ENCODE measurements at places on chromosomes 6 and 20.

DNA sequence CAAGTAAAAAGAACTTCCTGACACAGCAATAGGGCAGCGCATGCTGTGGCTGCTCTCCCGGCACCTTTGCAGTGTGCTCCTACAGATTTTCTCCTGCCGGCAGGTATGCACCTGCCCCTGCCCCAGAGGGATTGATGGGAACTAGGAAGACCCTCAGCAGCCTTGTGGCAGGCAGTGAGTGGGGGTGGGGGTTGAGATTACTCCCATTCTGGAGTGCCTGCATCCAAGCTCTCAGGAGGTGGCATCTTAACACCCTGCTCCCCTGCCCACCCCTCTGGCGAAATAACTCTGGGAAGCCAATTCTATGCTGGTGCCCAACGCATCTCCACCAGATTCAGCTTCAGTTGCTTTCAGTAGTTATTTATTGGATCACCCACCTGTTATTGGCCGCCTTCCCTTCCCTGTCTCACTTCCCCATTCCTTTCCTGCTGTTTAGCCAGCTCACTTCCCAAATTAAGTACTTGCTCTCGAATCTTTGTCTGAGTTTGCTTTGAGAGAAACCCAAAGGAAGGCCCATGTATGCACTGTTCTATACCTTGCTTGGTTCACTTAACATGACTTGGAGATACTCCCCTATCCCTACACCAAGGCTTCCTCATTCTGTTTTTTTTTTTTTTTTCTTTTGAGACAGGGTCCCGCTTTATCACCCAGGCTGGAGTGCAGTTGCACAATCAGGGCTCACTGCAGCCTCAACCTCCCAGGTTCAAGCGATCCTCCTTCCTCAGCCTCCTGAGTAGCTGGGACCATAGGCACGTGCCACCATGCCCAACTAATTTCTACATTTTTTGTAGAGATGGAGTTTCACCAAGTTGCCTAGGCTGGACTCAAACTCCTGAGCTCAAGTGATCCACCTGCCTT, 29.3 kb upstream of the SLC23A2 start:
- DNase-seq, result no peak

DNA sequence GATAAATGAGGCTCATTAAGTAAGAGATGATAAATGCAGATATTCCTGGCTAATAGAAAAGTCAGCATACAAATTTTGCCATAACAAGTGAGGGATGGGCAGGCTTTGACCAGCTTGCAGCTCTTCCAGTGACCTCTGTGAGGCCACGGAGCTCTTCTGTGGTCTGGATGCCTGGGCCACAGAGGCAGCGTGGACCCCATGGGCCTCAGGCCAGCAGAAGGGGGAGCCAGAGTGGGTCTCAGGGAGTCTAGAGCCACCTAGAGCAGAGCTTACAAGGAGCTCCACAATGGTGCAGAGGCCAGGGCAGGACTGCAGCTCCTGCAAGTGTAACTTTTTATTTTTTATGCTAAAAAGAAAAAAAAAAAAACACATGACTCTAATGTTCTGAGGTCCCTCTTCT, 165.1 kb downstream of the ARID1B start:
- DNase-seq, result no peak

DNA sequence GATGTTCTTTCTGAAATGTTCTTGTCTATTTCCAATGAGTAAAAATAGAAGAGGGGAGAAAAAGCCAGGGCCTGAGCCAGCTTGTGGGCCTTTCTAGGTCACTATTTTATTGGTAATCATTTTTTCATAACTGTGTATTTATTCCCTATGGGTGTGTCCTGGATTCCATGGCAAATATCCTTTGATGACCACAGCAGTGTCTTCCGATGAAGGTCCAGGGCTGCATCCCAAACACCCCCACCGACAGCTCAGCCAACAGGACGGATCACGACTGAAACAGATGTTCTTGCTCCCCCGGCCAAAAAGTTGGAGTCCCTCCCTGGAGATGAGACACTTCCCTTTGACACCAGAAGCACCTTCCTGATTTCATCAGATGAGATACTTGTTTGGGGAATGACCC, 105.4 kb upstream of the PLEKHG1 start:
- DNase-seq, result no peak

DNA sequence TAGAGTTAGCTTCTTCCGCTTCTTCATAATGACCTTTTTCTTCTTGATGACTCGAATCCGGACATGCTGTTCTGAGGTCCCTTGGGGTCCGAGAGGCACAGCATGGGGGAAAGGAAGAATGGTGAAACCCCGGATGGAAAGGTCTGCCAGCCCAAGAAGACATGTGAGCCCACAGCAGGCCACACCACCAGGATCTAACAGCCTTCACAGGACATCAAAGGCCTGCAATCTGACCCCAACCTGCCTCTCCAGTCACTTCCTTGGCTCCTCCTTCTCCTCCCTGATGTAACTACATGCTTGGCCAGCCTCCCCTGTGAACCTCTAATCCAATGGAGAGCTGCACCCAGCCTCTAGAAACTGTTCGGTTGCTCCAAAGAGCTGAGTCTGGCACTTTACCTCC, 1.6 kb downstream of the CPXM1 start:
- no peak for DNase-seq

GRCh38 chr6:135274561-135275293, 93.6 kb downstream of the MYB start:
- DNase-seq, result no peak

- DNase-seq, result no peak
Measured at GRCh38 chr6:15905488-15906419, 223.1 kb upstream of the MYLIP start.

- DNase-seq, result no peak
Measured at GRCh38 chr6:83071023-83071422, 3.6 kb downstream of the DOP1A start.

DNA sequence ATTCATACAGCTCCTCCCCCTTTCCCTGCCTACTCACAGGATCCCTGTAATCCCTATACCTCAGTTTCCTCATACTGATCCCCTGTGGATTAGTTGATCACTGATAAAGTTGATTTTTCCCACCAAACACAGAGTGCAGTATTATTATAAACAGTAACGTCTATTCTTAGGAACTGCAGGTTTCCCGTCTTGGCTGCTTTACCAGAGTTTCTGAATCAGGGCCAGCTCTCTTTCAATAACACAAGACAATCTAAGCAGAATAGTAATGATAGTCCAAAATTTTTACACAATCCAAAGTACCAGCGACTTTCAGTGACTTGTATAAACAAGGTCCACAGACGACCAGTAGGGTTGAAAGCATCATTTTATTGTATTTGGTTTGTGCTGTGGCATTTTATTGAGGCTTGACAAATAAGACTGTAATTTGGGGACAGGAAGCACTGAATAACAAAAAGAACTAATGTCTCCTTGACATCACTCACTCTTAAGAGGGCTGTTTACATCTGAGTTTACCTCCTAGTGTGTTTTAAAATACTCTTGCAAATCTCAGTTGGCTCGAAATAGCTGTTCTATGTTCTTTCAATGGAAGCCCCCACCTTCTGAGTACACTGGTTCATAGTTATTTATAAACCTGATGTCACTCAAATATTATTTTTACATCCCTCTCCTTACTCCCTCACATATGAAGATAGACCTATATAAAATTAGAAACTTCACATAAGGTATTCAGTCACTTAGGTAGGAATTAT, 6.1 kb upstream of the JARID2 start:
- DNase-seq, result no peak

DNA sequence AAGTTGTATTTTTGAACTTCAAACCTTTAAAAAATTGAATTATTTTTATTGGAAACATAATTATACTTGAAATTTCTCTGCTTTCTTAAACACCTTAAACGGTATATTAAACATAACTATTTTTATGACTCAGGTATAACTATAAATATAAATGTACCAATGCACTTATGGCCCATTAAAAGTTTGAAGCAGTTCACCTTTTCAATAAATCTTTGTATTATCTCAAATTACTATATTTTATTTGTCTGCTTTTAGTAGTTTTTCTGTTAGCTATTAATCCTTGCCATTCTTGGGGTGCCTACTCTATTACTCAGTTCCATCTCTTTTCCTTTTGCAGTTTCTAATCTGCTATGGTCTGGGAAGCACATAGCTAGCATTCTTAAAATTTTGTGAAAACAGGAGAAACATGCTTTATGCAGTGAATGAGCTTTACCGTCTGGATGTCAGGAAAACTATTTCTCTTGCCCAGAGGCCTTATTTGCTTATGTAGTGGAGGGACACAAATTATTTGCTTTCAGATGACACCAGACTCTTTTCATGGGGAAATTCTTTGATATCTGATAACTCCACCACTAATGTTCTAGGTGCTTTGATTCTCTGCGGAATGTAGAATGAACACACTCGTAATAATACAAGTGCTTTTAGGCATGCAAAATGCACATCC, 378.9 kb upstream of the CITED2 start:
- no peak for DNase-seq

- no peak for DNase-seq
Measured at GRCh38 chr20:9202420-9203080, 133.7 kb downstream of the PLCB4 start.

- no peak for DNase-seq
Measured at GRCh38 chr6:70557998-70558397, 8.7 kb upstream of the SDHAF4 start.

GRCh38 chr6:321536-322258, 29.4 kb downstream of the DUSP22 start:
- DNase-seq, result no peak

- DNase-seq, result no peak
Measured at GRCh38 chr6:56370561-56371211, 123.3 kb upstream of the COL21A1 start.

DNA sequence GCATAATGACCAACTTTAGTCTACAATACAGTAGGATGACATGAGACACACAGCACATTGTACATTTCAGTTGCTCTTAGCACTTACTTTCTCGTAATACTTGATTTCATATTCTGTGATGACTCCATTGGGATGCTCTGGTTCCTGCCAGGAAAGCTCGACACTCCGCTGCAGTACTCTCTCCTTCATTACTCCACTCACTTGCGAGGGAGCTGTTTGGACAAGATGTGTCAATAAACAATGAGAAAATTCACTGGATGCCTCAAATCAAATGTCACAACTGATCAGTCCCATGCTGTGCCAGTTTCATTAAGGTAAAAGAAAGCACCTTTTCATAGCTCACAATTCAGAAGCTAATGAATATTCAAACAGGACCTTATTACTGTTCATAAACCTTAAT, 147.1 kb downstream of the EPHA7 start:
- DNase-seq, result no peak

DNA sequence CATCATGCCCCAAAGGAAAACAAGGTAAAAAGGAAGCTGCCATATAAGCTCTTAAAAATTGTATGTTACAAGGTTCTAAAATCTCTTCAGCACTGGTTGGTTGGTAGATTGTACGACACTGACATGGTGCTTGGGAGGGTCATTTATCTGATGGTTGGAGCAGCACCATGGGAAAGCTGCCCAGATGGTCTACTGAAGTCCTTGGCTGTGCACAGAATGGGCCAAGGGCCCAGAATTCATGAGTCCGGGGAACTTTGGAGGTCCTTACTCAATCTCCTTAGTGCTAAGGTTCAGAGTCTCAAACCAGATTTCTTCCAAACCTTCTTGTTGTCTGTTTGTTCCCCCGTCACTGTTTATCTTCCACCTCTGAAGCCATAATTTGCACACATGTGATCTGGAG, 314.4 kb downstream of the ESR1 start:
- no peak for DNase-seq

DNA sequence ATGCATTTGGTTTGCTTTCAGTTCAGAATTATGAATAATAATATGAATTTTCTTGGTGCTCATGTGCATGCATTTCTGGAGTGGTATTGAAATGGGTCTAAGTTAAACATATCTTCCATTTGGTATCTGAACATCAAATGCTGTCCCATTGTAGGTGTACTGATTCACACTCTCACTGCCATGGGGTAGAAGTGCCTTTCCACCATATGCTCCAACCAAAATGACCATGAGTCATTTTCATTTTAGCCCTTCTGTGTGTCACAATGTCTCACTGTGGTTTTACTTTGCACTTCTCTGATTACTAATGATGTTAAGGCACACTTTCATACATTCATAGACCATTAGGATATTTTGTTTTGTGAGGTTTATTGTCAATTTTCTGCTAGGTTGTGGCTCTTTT, 211.9 kb downstream of the HAO1 start:
- no peak for DNase-seq

GRCh38 chr20:50100552-50100951, 12.4 kb downstream of the UBE2V1 start:
- DNase-seq, result no peak

DNA sequence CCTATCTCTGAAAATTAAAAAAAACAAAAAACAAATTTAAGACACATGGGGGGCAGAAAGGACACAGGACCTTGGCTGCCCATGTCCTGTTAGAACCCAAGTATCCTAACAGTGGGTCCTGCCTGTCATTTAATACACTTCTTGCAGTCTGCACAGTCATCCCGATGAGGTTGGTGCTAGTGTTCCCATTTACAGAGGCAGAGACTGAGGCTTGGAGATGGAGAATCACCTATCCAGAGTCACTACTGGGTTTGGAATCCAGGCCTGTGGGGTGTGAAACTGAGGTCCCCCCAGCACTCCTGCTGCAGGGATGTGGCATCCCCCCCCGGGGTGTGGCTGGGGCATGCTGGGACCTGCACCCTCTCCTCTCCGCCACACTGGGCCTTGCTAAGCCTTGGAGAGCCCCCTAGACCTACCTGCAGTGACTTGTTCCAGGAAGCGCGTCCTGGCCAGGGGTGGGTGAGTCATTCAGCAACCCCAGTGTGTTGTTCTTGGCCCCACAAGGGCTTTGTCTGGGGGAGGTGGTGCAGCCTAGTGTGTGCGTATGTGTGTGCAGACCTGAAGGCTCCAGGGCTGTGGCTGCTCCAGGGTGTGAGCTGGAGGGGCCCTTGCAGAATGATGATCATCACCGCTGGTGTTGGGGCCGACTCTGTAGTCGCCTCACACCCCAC, 49.7 kb downstream of the BCAS4 start:
- no peak for DNase-seq

DNA sequence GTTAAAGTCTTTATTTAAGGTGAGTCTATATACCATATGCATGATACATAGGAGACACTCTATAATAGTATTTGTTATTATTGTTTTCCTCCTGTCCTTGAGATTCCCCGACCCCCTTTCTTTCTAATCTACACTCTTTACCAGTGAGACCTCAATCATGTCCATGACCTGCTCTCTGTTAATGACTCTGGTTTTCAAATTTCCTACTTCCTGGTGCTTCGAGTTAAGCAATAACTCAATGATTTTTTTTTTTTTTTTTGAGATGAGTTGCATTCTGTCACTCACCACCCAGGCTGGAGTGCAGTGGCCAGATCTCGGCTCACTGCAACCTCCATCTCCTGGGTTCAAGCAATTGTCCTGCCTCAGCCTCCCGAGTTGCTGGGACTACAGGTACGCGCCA, 574.6 kb upstream of the SLC35B3 start:
- DNase-seq, result no peak

- no peak for DNase-seq
Measured at GRCh38 chr6:142289687-142290086, 12.1 kb upstream of the ADGRG6 start.

DNA sequence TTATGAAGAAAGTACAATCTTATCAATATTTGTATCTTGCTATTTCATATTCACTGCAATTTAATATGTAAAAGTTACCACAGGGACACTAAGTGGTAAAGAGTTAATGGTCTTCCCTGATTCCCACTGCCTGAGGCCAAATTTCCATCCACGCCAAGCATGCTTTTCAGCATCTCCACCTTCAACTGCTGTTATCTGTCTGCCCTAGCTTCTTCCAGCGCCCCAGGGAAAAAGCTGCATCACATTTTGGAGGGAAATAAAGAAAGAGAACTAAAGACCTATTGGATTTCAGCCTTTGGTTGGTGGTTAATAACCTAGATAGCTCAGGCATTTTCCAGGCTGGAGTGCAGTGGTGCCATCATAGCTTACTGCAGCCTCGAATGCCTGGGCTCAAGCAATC, 61.3 kb upstream of the NKX2-2 start:
- DNase-seq, result no peak
